Activated naive CD4-positive, alpha-beta T cell treated with anti-CD3 and anti-CD28 coated beads, Interleukin-2, amount 50 U/mL, for 16 hours (primary cell): ENCODE measurements at places on chromosomes 6 and 20.

DNA sequence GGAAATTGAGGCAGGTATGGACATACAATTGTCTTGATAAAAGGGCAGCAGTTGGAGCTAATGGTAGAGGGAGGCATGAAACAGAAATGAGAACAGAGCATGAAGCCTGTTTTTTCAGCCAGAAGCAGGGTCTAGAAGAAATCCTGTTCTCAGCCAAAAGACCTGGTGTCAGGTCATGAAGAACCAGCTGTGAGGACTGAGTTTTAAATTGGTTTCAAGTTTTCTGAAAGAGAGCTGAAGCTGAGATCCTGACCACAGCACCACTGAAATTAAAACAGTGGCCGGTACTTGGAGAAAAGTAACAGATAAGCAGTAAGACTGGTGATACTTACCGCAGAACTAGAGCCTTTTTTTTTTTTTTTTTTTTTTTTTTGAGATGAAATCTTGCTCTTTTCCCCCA is 283.8 kb upstream of the BMP2 start:
- no peak for DNase-seq

GRCh38 chr20:43761386-43762340 is 34.9 kb upstream of the GTSF1L start:
- DNase-seq = no peak

- no peak for DNase-seq
Observed at GRCh38 chr6:78947962-78948361, 80.6 kb downstream of the IRAK1BP1 start.

- DNase-seq = peak; percentile 59
Observed at GRCh38 chr6:158290659-158291058, 21.6 kb upstream of the TULP4 start.

- no peak for DNase-seq
Observed at GRCh38 chr20:24943731-24944130, 5.3 kb upstream of the CST7 start.

DNA sequence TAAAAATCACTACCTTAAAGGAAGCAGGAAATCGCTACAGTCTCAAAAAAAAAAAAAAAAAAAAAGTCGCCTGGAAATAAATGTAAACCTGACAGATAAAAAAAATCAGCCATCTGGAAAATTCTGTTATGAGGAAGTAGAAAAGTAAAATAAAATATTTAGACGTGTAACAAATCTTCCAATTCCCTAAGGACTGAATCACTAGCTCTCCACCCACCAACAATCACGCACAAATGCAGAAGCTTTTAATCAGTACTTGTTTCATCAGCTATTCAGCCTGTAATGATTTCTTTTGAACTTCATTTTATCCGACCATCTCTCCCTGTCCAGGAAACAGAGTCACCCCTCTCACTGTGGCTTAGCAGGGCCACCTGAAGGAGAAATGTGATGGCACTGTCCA is 59.0 kb downstream of the SLC23A2 start:
- no peak for DNase-seq

GRCh38 chr6:120116343-120116742 is 766.8 kb upstream of the MAN1A1 start:
- no peak for DNase-seq
